ENCODE measurements at places on chromosomes 6 and 20.
A peak's percentile ranks its signal among the peaks of the same experiment; 100 is the strongest.

DNA sequence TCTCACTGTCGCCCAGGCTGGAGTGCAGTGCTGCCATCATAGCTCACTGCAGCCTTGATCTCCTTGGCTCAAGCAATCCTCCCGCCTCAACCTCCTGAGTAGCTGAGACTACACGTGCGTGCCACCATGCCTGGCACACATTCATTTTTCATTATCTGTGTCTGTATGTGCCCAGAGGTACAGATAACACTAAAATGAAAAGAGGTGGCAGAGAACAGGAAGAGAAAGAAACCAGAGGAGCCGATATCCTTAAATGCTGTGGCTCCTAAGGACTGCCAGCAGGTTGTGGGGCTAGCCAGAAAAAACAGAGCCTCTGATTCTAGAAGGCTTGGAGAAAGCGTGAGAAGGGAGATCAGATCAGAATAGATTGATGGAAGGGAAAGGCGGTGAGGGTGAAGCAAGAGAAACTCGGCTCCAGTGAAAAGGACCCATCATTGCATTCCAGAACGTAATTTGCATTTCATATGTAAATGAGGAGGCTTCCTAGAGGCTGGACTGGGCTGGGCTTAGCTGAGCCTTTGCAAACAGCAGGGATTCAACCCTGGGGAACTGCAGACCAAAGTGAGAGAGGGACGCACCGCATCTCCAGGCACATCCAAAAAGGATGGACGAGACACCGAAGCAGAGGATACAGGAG is 64.2 kb downstream of the GCNT2 start:
- DNase-seq = no peak

- no peak for DNase-seq
Measured at GRCh38 chr6:154888421-154889295, 106.5 kb upstream of the TIAM2 start.

DNA sequence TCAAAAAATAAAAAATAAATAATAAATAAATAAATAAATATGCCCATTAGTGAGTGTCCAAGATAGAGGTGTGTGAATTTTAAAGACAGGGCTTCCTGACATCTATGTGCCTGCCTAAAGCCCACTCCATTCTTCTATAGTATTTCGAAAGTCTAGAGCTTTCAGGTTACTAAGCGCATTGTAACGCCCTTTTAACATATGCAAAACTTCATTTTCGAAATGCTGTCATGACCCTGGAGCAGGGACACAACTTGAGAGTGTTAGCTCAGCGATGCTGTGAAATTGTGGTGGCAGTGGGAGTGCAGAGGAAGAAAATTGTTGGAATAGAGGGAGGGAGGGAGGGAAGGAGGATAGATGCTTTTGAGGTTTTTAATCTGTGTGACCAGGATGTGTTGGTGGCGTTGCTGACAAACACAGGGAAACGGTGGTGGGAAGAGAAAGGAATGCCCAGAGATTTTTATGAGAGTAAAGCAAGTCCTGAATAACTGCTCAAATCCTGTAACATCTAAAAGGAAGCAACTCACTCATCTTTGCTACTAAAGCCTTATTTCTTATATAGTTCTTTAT is 169.3 kb downstream of the ARID1B start:
- DNase-seq = no peak

DNA sequence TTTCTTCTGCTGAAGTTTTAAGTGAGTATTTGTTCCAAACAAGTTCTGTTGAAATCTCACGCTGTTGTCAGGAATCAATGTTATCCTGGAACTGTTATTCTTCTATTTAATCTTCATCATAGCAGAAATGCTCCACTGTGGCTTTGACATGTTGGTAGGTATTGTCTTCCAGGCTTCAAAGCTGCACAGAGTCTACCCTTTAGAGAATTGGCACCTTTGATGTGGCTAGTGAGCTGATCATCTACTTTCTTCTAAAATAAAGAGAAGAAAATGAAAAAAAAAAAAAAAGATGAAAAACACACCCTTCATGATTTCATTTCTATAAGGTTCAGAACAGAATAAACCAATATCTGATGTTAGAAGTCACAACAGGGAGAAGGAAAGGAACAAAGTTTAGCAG is 5.8 kb upstream of the ZSCAN23 start:
- no peak for DNase-seq

- peak; percentile 68 for DNase-seq
Measured at GRCh38 chr6:36442671-36443470, at the start of the genes KCTD20 and PXT1. KCTD20 (plus strand) TSS chr6:36443000; CDS start chr6:36470098, 27,098 bp downstream. PXT1 (minus strand) TSS chr6:36442854; CDS start chr6:36426082, 16,772 bp downstream.

GRCh38 chr6:17842934-17843821 is 136.5 kb upstream of the NUP153 start:
- DNase-seq = no peak

DNA sequence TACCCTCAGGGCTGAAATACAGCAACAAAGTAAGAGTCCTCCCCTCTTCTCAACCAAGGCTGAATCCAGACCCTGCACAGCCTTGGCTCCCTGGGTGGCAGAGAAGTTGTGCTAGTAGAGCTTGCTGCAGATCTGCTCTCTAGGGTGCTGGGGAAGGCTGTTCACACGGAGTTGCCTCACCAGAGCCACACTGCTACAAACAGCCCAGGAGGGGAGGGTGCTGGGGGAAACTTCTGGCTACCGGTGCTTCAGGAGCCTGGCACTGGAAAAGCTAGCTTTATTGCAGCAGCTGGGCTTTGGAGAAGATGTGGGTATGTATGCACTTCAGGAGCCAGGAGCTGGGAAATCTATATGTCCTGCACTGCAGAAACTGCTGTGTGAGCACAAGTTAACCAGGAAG is 37.6 kb upstream of the SUPT3H start:
- no peak for DNase-seq

- DNase-seq = no peak
Measured at GRCh38 chr6:121504227-121504626, 68.8 kb downstream of the GJA1 start.

DNA sequence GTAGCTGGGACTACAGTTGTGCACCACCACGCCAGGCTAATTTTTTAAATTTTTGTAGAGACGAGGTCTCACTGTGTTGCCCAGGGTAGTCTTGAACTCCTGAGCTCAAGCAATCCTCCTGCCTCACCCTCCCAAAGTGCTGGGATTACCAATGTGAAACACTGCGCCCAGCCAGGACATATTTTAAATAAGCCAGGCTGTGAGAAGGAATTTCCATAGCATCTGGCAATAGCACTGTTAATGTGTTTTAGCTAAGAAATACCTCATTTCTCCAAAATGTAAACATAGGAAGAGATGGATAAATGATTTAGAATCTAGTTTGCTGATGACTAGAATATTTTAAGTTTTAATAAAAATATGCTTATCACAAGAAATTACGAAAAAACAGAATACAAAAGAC is 27.0 kb upstream of the SLA2 start:
- no peak for DNase-seq

DNA sequence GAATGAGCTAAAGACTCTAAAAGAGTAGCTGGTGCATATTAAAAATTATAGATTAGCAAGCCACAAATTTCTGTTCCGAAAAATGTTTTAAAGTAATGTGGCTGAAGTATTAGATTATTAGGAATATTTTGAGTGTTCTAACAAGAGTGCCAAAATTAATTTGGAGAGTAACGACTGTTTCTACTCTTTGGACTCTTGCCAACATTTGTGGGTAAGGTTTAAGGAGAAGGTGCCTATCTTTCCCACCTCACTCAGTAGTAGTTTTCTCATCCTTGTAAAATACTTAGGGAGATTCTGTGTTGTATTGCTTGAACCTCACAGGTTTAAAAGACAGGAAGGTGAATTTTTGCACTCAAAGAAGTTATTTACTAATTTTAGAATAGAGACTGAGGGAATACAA is 5.0 kb downstream of the HSF2 start:
- DNase-seq = no peak

GRCh38 chr6:100349366-100349765 is 115.4 kb downstream of the SIM1 start:
- no peak for DNase-seq

DNA sequence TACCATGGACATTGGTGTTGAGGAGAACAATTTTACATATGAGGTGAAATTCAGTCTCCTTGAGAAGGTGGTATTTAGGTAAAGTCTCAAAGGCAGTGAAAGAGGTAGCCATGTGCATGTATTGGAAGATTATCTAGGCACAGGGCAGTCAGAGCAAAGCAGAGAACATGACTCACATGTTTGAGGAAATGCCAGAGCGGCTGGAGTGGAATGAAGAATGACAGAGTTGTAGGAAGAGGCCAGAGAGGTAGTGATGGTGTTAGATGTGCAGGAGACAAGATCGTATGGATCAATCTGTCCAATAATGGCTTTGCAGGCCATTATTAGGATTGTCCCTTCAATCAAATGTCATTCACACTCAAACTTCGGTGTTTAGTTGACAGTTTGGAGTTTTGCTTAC is 449.4 kb upstream of the PTCHD4 start:
- no peak for DNase-seq

DNA sequence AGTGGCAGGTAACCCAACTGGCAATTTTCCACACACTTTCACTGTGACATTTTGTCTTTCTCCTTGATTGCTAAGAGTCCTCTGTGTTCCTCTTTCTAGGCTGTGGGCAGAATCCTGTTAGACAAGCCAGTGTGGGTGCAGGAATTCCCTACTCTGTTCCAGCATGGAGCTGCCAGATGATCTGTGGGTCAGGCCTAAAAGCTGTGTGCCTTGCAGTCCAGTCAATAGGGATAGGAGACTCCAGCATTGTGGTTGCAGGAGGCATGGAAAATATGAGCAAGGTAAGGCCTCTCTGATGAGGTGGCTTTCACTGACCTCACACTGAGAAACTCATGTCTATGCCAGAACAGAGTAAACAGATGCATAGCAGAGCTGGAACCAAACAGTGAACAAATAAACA is 5.1 kb downstream of the ACAT2 start:
- DNase-seq = no peak

DNA sequence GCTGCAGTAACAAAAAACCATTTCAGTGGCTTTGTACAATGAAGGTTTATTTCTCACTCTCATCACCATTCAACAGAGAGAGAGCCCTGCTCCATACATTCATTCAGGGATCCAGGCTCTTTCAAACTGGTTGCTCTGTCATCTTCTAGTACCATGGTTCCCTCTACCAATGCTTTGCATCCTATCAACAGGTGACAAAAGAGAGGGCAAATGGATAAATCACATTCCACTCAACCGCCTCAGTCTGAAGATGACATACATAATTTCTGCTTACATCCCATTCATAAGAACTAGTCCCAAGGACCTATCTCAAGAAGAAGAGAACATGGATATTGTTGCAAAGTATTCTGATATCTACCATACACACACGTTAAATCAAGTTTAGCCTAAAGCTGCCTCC is 51.6 kb downstream of the IYD start:
- DNase-seq = no peak

GRCh38 chr20:32465092-32465900 is 107.2 kb downstream of the ASXL1 start:
- DNase-seq = no peak

- DNase-seq = no peak
Measured at GRCh38 chr6:135796643-135797305, 54.7 kb upstream of the PDE7B start.

DNA sequence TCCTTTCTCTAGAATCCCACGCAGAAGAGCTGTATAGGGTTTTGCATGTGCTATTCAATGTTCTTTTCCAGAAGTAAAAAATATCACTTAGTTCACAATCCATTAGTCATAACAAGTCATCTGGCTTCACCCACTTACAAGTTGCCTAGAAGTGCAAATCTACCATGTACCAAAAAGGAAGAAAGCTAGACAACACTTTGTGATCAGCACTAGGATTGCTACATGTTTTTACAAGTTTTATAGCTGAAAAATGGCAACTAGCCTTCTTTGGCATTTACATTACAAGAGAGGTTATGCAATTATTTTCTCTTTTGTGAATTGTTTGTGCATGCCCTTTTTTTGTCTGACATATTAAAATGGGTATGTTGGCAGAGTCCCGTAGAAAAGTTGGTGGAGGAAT is 85.6 kb upstream of the PTPRK start:
- DNase-seq = no peak

DNA sequence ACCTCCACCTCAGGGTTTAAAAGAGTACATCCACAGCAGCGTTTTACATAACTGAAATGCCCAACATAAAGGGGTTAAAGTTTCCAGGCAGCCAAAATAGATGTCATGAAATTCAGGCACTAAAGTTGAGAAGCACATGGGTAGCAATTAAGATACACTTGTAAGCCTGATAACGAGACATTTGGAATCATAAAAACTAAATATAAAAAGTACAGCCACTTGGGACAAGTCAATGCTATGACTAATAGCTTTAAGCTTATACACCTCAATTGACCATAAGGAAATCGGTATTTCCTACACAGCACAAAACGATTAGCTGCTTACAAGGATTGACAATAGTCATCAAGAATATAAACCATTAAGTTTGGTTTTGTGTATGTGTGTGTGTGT is 11.8 kb downstream of the LOC128125822 start:
- no peak for DNase-seq

- no peak for DNase-seq
Measured at GRCh38 chr20:32098786-32099185, 10.7 kb upstream of the TM9SF4 start.

GRCh38 chr6:12903246-12903645 is 186.7 kb downstream of the PHACTR1 start:
- DNase-seq = no peak

GRCh38 chr6:53398247-53399026 is 49.7 kb upstream of the ELOVL5 start:
- DNase-seq = no peak

- no peak for DNase-seq
Measured at GRCh38 chr6:46216879-46217278, 46.1 kb upstream of the ENPP5 start.

DNA sequence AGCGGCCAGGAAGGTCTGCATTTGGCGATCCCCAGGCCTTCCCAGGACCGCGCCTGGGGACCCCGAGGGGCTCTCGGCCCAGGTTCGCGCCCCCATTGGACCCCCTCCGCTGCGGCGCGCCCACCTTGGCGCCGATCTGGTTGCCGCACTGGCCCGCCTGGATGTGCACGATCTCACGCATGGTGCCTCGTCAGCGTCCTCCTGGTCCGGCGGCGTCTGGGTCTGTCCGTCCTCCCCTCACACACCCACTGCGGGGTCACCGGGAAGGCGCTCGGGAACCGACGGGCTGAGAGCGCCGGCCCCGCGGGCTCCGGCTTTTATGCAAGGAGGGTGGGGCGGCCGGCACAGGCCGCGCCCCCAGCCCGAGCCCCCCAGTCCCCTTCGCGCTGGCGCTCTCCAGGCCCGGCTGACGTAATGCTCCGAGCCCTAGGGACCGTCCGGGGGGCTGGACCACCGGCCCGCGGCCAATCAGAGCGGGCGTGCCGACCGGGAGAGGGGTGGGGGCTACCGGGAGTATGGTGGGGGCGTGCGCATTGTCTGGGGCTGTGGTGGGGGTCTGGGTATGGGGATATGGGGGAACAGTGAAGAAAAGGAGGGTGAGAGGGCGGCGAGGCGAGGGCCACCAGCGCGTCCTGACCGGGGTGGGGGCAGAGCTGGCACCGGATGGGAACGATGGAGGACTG is at the start of gene TUBB2B:
TSS of gene TUBB2B (minus strand) at position 291 of the 683 bp plus-strand sequence. CDS start at position 181, 110 bp downstream.
- no peak for DNase-seq

Measured in activated CD4-positive, alpha-beta T cell treated with anti-CD3 and anti-CD28 coated beads, Interleukin-2, amount 50 U/mL, for 24 hours (primary cell).